K562 (cell line): ENCODE measurements at places on chromosomes 2 and 18.

GRCh38 chr2:30269771-30270145, 38.4 kb downstream of the LBH start:
- H3K27me3 ChIP-seq, result no peaks in the 10 kb centered on the region
- H3K27ac ChIP-seq, result no peak overlapping the region
- H3K36me3 ChIP-seq, result no peaks in the 10 kb centered on the region
- DNase-seq, result no peak
- peaks cover 27% of the 10 kb centered on the region; the same call in 2 of the 3 replicates for H3K4me1 ChIP-seq

- H3K4me1 ChIP-seq, result peaks cover 3% of the 10 kb centered on the region; the same call in 2 of the 3 replicates
- H3K27me3 ChIP-seq, result peaks cover 5% of the 10 kb centered on the region
- H3K36me3 ChIP-seq, result no peaks in the 10 kb centered on the region
- H3K27ac ChIP-seq, result no peak overlapping the region
- H3K4me3 ChIP-seq, result no peak overlapping the region
- DNase-seq, result peak; percentile 36
These were observed 110.9 kb downstream of the INHBB start for GRCh38 chr2:120456867-120457266.

GRCh38 chr2:196041786-196042185, 26.9 kb downstream of the DNAH7 start:
- no peaks in the 10 kb centered on the region for H3K36me3 ChIP-seq
- H3K27ac ChIP-seq, result no peak overlapping the region
- no peaks in the 10 kb centered on the region for H3K27me3 ChIP-seq
- no peak overlapping the region for H3K4me3 ChIP-seq

GRCh38 chr2:101463911-101464641, 10.8 kb downstream of the RFX8 start:
- H3K27ac ChIP-seq, result no peak overlapping the region
- peaks cover 66% of the 10 kb centered on the region for H3K27me3 ChIP-seq
- H3K4me3 ChIP-seq, result no peak overlapping the region
- no peaks in the 10 kb centered on the region for H3K4me1 ChIP-seq
- no peak for DNase-seq
